GF-D8 (cell line): ENCODE measurements at places on chromosomes 5 and 9.

DNA sequence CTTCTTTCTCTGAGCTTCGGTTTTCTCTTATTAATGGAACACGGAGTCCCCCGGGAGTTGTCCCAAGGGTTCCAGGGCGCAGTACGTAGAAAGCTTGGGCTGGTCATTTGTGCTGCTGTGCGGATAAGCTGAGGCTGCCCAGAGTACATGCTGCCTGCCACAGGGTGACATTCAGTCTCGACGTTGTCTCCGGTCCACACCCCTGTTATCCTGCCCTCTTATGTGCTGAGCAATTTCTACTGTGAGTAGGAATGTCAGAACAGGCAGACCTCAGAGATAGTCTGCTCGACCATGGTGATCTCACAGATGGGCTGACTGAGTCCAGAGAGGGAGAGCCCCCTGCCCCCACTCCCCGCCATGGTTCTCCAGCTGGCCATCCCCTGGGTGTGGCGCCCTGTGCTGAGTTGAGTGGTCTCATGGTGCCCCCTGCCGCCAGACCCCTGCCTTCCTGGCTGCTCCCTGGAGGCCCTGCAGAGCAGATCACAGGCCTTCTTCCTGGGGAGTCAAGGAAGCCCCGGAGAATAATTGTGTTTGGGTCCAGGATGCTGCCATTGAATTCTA lies 124.0 kb downstream of the RGS3 start:
- DNase-seq, result no peak

DNA sequence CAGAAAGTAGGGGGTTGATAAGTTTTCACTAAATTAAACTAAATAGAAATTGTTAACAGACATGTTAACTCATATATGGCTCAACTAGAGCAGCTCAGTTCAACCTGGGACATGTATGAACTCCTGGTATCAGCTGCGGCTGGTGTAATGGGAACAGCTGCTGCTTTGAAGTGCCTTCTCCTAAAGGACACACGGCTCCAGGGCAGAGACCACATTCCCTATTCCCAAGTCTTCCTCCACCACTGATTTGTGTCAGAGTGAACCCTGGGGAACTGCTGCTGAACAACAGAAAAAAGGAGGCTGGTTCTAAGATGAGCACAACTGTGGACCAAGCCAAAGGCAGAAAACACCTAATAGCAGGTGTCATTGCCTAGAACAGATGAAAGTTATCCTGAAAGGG lies 71.1 kb downstream of the MAPKAP1 start:
- no peak for DNase-seq

DNA sequence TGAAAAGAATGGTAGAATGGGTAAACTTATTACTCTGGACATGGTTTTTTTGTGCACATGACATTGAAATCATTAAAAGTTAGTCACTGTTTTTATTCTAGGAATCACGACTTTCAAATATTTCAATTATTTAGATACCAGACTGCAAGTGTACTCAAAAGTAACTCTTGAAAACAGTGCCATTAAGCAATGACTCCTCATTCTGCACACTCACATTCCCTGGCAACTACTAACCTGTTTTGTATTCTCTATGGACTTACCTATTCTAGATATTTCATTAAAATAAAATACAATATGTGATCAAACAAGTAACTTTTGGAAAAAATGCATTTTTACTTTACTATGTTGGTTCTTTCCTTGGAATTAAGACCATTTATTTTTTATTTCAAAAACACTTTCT lies 607.0 kb downstream of the PDE4D start:
- no peak for DNase-seq

DNA sequence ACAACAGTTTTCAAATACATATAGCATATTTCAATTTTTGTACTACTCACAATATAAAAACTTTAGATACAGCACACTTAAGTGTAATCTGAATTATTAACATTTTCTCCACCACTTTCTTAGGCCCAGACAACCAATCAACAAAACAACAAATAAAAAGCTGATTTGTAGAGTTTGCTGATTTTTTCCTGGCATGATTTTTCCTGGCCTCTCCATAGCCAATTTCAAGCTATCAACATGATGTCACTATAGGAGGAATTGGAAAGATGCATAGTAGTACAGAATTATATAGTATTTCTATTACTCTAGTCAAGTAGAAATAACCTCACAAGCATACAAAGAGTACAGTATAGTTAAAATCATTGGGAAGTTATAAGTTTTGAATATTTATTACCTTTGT lies 35.1 kb upstream of the ADAMTS19 start:
- DNase-seq, result no peak

DNA sequence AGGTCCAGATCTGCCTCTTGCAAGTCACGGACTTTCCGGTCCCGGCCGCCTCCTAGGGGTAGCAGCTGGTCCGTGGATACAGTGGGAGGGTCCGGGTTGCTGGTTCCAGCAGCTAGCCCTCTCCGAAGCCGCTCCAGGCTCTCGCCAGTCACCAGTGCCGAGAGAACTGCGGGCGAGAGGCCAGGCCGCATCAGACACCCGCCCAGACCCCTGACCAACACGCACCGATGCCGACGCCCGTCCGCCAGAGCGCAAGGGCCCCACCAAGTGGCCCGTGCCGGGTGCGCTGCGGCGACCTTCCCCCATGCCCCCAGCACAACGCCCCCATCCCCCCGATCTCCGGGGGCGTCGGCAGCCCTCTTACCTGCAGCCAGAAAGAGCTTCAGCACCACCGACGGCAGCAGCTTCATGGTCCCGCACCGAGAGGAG lies 470 bp downstream of the HBEGF start:
- no peak for DNase-seq

DNA sequence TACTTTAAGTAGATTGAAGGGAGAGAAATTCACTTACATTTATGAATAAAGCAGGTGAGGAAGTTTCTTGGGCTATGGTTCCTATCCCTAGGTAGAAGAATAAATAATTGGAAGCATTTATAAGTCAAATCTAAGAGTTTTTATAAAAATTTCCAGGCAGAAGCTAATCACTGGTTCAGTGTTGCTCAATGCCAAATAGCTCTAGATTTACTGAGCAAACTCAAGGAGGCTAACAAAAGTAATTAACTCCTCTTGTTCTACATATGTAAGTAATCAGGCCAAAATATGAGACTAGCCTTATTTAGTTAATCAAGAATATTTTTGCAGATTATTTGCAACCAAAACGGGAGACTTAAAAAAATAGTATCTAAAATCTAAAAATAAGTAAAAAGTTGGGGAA lies 472.3 kb downstream of the PLK2 start:
- DNase-seq, result no peak

DNA sequence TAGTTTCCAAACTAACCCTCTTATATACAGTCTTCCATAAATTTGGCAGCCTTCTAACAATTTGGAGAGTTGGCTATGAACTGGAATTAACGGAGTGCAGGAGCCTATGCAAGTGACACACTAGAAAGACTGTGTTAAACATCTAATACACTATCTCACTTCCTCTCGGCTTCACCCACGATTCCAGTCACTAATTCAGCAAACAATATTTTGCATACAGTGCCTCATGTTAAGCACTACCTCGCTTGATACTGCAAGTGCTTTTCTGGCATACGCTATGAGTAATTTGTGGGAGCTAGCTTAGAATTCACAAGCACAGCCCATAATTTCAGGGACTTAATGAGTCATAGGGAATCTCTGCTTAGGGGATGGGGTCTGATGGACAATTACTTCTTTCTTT lies 102.5 kb downstream of the ST8SIA4 start:
- DNase-seq, result no peak

- DNase-seq, result no peak
These were observed 75.9 kb upstream of the NR3C1 start for GRCh38 chr5:143479394-143479793.

DNA sequence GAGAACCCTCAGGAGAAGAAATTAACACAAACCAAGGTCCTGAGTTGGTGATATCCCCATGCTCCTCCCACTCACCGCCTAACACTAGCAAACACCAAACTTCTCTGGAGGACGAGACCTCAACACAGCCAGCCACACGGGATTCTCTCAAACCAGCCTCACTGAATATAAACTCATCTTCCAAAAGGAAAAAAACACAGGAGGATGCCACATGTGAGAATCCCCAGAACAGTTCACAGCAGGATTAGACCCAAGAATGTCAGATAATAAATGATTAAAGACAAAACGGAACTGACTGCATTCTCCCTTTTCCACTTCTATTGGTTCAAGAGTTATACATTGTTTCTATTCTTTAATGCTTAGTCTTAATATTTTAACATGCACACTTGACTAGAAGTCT lies 89.2 kb downstream of the LPAR1 start:
- no peak for DNase-seq

DNA sequence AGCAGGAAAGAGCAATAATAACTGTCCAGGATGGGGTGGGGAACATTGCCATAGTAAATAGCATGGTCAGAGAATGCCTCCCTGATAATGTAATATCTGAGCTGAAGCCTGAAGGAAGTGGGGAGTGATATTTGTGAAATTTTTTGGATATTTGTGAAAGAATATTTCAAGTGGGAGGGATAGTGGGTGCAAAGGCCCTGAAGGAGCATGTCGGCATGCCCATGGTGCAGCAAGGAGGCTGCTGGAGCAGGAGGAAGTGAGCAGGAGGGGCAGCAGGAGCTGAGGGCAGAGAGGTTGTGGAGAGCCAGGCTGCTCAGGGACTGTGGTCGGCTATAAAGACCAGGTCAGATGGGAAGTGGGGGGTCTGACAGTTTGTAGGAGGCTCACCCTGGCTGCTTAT lies 21.1 kb upstream of the PDE8B start:
- no peak for DNase-seq

GRCh38 chr5:142465476-142465875 lies 140.7 kb upstream of the SPRY4 start:
- DNase-seq, result no peak

- DNase-seq, result no peak
These were observed 22.4 kb upstream of the RASGRF2 start for GRCh38 chr5:80937584-80938356.

GRCh38 chr5:34802834-34803563 lies 36.0 kb upstream of the TTC23L start:
- DNase-seq, result no peak

DNA sequence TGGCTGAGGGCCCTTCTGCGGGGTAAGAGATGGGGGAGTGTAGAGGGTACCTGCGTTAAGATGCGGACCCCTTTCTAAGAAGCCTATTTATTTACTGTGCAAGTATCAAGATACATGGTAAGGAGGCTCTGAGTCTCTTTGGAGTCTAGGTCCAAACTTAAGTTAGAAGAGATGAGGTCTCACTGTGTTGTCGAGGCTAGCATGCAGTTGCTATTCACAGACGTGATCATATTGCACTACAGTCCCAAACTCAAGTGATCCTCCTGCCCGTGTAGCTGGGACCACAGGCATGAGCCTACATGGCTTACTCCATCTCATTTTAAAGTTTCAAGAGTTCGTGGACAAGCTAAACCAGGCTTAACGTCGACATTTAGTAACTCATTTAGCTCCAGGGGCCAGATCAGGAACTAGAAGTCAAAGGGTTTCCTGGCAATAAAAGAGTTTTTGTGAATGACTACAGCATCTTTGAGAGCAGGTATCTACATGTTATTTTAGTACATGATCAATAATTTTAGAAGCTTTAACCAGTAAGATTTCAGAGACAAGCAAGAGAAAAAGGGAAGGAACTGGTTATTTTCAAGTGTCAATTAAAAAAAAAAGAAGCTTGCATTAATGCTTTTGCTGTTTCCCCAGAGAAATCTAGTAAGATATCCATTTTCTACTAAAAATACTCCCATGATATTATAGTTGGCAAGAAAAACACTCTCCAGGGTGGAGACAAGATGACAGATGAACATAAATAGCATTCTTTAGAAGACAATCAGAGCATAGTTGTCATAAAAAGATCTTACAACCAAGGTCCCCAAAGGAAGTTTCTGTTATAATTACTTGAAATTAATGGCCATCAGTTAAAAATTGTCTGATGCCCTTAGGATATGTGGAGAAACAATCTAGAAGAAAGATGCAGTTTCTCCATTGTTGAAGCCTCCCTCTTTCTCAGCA lies 141.3 kb downstream of the SCAMP1 start:
- DNase-seq, result no peak

DNA sequence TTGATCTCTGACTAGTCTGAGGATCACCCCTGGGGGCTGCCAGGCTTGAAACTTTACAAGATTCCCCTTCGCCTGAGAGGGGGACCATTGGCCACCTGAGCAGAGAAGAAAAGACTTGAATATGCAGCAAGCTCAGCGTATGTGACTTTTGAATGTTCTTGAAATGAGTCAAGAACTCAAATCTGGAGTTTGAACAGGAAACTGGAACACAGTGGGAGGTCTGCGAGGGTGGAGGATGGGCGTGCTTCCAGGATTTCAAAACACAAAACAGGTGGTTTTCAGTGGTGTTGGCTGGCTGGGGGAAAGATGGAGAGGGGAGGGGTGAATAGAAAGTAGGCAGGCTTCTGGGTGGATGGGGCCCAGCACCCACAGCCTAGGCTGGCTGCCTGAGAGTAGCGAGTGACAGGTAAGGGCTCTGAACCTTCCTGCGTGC lies 40.6 kb downstream of the TMEM174 start:
- DNase-seq, result no peak

- DNase-seq, result no peak
These were observed 58.3 kb upstream of the AKNA start for GRCh38 chr9:114446036-114446435.

GRCh38 chr9:80061940-80062339 lies 490.2 kb downstream of the TLE4 start:
- no peak for DNase-seq

- no peak for DNase-seq
These were observed 7.9 kb upstream of the NDUFS4 start for GRCh38 chr5:53552561-53552960.

- no peak for DNase-seq
These were observed 116.6 kb downstream of the NMUR2 start for GRCh38 chr5:152288499-152288898.

DNA sequence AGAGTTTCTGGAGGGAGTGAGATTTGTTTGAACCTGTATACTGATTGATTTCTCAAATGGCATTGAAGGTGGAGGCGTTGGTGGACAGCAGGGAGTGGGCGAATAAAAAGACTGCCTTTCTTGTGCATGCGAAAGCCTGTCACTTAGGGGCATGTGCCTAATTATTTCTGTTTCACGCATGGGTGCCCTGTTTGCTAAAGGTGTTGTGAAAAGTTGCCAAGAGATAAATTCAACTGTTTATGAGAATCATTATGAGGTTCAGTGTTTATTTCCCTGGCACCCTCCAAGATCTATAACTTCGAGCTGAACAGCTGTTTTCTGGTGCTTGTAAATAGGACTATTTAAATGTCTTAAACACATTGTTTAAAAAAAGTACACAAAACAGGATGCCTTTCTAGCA lies 67.4 kb upstream of the DMRTA1 start:
- DNase-seq, result no peak

- peak; percentile 78 for DNase-seq
These were observed 2.4 kb downstream of the DCAF12 start for GRCh38 chr9:34124099-34124498.

- no peak for DNase-seq
These were observed 633.6 kb downstream of the BNC2 start for GRCh38 chr9:16236882-16237281.

- no peak for DNase-seq
These were observed 4.7 kb downstream of the IRGM start for GRCh38 chr5:150851039-150851438.

DNA sequence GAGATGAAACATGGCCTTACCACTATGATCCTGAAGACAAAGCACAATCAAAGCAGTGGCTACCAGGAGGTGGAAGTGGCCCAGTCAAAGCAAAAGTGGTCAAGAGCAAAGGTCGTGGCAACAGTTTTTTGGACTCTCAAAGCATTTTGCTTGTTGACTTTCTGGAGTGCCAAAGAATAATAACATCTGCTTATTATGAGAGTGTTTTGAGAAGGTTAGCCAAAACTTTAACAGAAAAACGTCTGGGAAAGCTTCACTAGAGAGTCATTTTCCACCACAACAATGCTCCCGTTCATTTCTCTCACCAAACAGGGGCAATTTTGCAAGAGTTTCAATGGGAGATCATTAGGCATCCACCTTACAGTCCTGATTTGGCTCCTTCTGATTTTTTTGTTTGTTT lies 33.6 kb upstream of the MAMDC2 start:
- DNase-seq, result no peak
